Stimulated activated CD4-positive, alpha-beta T cell treated with anti-CD3 and anti-CD28 coated beads, Interleukin-1b, Interleukin-23, amount 100 ng/mL, for 48 hours (primary cell): ENCODE measurements at places on chromosomes 12 and 14.

GRCh38 chr12:19744705-19745218 lies 305.5 kb downstream of the AEBP2 start:
- DNase-seq, result no peak

- no peak for DNase-seq
Measured at GRCh38 chr12:27627123-27627852, 69.0 kb upstream of the REP15 start.

DNA sequence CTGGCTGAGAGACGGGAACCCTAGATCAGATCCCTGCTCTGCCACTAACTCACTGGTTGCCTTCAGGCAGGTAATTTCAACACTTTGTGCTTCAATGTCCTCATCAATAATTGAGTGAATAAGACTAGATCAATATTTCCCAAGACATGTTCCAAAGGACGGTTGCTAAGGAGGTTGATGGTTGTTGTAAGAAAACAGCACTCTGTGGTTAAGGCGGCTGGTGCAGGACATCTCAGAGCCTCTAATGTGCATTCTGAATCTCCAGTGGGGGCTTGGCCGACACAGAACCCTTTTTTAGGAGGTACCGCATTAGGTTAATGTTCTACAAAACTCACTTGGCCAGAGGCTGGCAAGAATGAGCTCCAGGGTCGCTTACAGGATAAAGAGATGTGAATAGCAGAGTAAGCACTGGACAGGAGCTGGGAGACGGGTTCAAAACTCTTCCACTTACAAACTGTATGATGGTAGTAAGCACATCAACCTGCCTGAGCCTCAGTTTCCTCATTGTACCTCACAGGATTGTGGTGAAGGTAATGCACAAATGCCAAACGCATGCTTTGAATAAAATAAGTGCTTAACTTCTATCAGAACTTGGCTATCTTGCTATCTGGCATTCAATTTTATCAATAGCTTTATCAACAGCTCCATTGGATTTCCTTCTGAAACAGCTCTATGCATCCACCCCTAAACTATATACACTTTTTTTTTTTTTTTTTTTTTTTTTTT lies 136.9 kb upstream of the PARP11 start:
- DNase-seq, result no peak

- DNase-seq, result no peak
Measured at GRCh38 chr14:72812292-72812851, 81.5 kb downstream of the DPF3 start.

DNA sequence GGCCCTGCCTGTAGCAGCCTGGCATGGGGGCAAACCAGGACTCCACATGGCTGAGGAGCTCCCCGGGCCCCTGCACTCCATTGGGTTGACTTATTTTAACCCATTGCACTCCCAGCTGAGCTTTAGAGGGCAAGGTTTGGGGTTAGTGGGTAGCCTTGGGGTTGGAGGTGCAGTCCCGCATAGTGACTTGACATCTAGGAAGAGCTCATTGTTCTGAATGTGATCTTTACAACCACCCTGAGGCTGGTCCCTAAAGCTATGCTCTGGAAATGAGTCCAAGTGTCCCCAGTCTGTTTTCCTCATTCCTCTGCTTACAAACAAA lies 36.4 kb downstream of the NFKBIA start:
- DNase-seq, result no peak

DNA sequence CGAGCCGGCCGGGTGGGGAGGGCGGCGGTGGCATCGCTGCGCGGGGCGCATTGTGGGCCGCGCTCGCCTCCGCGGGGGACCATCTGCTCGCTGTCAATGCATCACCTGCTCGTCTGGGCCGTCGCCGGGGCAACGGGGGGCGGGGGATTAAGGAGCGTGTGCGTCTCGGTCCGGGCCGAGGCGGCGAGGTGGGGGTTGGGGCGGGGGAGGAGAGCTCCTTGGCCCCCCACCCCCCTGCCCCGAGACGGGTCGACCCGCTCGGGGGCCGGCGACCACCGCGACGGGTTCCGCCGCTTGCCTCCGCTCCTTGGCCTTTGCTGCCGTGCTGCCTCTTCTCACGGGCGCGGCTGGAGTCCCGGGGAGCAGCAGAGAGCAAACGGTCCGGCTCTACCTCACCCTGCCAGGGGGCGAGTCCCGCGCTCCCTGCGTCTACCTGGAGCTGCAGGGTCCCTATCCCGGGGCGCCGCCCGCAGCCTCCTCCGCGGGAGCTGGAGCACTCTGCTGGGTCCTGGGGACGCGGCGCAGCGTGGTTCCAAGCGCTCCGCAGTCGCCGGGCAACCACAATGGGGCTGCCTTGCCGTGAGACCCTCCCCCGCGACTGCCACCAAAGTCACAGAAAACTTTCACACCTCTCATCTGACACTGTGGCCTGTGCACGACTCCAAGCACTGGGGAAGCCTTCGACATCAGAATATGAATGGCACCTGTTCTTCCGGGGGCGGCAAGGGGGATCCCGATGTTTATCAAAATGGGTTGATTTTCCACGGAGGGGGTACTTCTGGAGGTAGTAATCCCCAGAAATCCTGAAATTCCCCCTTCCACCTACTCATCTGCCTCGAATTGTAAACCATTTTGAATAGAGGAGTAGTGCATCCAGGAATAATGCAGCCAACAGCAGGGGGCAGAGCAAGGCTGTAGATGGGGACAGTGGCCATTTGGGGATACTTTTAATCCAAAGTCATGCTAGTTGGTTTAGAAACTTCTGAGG lies at the start of gene C12orf42:
Gene C12orf42, minus strand, starts transcription at position 500 of the 988 bp plus-strand sequence. CDS start 17,542 bp downstream, outside the sequence.
- DNase-seq, result peak; percentile 47

GRCh38 chr12:116015525-116015924 lies 262.0 kb downstream of the MED13L start:
- DNase-seq, result no peak

- no peak for DNase-seq
Measured at GRCh38 chr12:116595186-116595585, 36.0 kb downstream of the MAP1LC3B2 start.

DNA sequence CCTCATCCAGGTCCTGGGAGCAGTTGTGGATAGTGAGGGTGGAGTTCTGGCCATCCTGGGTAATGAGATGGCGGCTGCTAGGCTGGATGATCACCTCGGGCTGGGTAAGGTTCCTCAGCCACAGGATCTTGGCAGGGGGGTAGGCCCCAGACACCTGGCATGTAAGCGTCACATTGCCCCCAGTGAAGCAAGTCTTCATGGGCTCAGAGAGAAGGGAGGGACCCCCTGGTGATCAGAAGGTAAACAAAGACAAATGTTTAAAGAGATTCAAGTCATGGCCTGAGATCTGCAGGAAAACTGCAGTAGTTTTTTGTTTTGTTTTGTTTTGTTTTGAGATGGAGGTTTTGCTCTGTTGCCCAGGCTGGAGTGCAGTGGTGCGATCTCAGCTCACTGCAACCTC lies 12.8 kb upstream of the WSB2 start:
- DNase-seq, result no peak

GRCh38 chr12:28750946-28751685 lies 398.0 kb upstream of the FAR2 start:
- no peak for DNase-seq

- no peak for DNase-seq
Measured at GRCh38 chr14:105857220-105857825, 330.9 kb downstream of the TMEM121 start.

- no peak for DNase-seq
Measured at GRCh38 chr14:94171208-94171607, 2.9 kb upstream of the PPP4R4 start.

DNA sequence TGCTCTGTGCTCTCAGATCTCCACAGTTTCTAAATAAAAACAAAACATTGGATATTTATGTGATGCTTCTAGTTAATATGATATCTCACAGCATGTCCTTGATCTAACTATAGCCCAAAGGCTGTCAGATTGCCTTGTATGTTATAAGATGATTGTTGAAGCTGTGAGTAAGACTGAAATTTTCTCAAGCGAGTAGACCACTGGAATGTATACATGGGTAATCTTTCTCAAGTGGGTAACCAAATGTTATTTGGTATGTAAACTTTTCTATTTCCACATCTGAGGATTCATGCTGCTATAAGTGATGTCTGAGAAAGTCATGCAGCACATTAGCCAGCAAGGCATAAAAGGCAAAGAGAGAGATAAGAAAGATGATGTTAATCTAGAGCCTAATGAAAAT lies 886.7 kb downstream of the NRXN3 start:
- no peak for DNase-seq

GRCh38 chr12:16070113-16070512 lies 159.0 kb downstream of the DERA start:
- DNase-seq, result no peak

- no peak for DNase-seq
Measured at GRCh38 chr12:59115526-59115925, 195.2 kb upstream of the LRIG3 start.

DNA sequence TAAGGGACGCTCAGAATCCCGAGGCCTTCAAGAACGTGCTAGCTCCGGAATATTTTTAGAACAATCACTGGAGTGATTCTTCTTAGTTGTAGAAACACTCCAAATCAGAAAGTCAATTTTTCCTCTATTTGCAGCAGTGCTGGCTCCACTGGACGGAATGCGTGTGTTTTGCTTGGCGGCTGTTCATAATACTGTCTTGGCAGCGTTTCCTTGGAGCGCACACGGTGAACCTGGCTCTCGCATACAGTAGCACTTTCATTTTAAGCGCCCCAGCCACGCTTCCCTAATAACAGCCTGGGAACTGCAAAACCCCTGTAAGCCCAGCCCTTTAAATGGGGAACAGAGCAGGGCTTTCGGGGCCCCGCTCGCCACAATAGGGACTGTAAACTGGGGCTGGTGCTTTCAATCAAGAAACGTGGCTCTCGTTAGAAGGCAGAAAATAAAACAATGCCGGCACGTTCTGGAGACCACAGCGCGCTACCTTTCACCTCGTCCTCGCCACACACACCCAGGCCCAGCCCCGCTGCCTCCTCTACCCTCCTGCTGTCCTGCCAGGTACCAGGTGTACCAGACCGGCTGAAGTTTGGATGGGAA lies 79.9 kb downstream of the BCL11B start:
- no peak for DNase-seq

DNA sequence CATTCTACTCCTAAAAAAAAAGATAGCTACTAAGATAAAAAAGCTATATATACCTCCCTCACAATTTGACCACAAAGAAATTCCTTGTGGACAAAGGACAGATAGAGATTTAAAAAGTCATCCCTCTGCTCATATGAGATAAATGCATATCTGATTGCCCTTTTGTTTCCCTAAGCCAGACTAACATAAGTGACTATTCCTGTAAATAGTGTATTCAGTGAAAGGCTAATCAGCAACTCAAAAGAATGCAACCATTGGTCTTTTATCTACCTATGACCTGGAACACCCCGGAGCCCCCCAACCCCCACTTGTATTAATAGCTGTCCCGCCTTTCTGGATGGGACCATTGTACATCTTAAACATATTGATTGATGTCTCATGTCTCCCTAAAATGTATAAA lies 6.3 kb upstream of the TMPO start:
- no peak for DNase-seq

DNA sequence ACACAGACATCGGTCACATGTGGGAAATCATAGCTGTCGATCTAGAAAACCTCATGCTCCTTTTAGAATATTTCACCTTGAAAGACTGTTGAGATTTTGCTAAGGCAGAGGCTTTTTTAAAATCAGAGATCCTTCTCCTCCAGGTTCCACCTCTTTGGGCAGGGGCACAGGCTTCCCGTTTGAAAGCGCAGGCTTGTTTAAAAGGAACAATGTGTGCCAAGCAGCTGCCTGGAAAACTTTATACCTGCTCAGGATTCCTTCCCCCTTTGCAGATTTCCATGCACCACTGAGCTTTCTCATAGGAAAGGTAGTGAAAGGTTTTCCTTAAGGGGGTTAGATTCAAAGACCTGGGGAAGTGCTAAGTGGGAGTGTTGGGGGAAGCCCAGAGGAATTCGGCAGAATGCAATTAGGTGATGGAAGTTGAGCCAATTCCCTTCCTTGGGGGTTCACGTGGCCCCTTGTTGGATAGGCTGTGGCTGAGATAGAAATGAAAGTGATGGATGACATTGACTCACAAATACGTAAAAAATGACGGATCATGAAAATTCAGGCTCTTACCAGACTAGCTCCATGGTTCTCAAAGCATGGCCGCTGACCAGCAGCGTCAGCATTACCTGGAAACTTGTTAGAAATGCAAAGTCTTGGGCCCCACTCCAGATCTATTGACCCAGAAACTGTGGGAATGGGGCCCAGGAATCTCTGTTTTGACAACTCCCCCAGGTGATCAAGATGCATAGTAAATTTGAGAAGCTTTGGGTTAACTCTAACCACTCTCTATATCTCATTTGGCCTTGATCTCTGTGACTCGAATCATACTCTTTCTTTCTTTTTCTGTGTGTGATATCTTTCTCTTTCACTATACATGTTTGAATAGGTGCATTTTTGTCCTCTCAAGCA lies 281.4 kb upstream of the FKBP4 start:
- no peak for DNase-seq

- no peak for DNase-seq
Measured at GRCh38 chr12:99386907-99387306, 260.6 kb upstream of the GARIN6 start.

DNA sequence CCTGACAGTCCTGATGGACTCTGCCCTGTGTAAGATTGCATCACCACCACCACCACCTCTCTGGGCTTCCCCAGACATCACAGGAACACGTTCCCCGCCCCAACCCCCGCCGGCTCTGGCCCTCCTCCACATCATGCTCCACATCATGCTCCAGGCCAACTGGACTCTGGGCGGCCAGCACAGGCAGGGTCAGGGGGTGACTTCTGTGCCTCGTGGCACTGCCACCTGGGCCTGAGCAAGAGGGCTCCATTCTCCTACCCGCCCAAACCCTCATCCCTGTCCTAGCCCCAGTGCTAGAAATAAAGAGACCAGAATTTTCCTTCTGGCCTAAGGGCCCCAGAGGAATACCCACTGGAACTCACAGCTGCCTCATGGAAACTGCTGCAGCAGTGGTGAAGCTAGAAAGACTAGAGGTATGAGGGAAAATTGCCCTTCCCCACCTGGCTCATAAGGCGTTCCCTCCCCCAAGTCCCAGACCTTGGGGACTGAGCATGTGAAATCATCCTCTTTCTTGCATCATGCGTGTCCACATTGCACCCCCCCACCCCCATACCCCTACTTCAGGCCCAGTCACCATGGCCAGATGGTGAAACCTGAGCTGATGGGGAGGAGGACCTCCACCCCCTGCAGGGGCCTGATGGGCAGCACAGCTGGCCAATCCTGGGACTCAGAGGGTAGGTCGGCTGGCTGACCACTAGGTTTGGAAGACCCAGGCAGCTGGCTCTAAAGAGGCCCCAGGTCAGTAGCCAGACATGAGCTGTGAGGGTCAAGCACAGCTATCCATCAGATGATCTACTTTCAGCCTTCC lies at the start of gene INHBE:
Gene INHBE, plus strand, starts transcription at position 742 of the 808 bp plus-strand sequence. CDS start 230 bp downstream, outside the sequence.
- no peak for DNase-seq
